GM12865 (cell line): ENCODE measurements at places on chromosomes 12 and 14.

GRCh38 chr14:97458255-97458654, 661.1 kb downstream of the VRK1 start:
- DNase-seq = no peak

GRCh38 chr12:52965337-52965731, 16.4 kb downstream of the KRT18 start:
- no peak for DNase-seq

- no peak for DNase-seq
Observed at GRCh38 chr12:11767029-11767724, 117.7 kb downstream of the ETV6 start.

DNA sequence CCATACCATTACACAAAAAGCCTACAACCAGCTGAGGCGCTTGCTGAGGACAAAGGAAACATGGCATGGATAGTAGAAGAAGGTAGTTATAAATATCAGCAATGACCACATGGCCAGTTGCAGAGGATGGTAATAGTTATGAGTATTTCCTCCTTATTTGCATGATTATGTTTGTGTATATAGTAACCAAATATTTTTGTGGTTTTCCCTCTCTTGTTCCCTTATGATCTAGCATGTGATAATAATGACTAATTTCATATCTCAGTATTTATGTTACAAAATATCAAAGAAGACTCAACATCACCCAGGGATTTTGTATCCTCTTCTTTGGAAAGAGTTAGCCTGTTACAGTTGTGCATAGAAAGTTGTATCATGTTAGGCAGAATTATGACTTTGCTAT, 13.5 kb upstream of the CATSPERB start:
- DNase-seq = no peak

DNA sequence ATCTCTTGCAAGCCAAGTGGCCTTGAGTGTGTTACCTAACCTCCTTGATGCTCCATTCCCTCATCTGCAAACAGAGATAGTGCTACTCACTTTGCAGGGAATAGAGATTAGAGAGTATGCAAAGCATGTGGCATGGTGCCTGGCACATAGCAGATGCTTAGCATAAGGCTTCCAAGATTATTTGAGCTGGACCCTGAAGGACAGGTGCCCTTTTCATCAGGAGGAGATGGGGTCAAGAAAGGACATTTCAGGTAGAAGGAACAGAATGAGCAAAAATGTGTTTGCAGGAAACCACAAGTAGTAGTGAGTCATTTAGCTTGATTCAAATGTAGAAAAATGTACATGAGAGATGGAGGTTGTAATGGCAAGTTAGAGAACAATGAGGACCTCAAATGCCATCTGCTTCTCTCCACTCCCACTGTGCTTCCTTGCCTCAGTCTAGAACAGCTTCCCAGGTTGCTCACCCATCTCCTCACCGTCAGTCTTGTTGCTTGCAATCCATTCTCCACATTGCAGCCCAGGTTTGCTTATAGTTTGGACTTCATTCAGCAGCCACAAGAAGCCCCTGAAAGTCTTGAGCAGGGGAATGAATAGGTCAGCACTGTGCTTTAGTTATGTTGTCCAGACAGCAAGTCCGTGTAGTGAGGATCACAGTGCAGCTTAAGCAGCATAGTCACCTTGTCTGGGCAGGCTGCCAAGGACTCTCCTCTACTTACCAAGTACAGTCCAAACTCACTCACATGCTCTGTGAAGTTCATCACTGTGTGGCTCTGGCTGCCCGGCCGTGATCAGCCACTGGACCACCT, 536.3 kb upstream of the CCDC196 start:
- peak; percentile 42 for DNase-seq

- no peak for DNase-seq
Observed at GRCh38 chr12:19245106-19245505, 115.6 kb downstream of the PLEKHA5 start.

DNA sequence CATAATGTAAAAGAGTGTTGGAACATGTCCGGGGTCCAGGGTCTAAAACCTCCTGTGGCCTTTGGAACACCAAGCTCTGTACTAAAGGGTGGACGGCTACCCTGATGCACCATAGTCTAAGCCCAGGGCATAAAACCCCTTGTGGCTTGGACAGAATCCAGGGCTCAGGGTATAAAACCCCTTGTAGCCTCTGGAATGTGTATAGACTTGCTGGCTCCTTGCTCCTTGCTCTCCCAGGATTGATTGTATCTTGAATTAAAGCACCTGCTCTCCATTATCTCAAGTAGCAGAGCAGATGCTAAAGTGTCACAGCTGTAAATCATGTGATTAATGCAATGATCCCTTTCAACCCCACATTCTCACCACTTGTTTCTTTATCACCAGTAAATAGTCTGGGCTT, 556.5 kb downstream of the LRFN5 start:
- DNase-seq = no peak

DNA sequence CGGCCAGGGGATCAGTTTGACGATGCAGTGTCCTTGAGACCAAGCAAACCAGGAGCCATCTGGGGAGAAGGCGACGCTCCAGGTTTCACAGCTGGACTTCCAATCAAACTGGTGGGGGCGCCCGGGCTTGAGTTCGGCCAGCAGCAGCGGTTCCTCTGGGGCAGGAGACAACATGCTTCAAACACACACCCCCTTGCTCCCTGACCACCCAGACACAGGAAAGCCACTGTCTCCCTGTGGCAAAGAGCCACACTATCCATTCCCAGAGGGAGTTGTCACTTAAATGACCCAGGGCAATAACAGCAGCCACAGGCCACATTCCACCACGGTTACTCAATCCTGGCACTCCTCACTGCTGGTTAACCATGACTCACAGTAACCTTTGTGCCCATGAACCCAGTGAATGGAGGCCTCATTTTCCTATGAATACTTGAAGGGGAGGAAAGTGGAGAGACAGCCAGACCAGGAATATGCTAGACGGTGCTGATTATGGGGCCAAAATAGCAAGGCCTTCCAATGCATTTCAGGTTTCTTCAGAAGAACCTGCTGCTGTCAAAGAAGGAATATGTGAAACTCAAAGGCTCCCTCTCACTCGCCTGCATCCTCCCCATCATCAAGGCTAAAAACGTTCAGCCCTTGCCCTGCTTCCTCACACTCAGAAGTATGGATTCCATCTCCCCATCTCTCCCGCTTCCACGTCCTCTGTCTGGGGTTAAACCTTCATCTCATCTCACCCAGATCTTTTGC, 8.5 kb downstream of the WSB2 start:
- DNase-seq = no peak

- DNase-seq = no peak
Observed at GRCh38 chr14:23568021-23568599, 519 bp upstream of the AP1G2 start.

DNA sequence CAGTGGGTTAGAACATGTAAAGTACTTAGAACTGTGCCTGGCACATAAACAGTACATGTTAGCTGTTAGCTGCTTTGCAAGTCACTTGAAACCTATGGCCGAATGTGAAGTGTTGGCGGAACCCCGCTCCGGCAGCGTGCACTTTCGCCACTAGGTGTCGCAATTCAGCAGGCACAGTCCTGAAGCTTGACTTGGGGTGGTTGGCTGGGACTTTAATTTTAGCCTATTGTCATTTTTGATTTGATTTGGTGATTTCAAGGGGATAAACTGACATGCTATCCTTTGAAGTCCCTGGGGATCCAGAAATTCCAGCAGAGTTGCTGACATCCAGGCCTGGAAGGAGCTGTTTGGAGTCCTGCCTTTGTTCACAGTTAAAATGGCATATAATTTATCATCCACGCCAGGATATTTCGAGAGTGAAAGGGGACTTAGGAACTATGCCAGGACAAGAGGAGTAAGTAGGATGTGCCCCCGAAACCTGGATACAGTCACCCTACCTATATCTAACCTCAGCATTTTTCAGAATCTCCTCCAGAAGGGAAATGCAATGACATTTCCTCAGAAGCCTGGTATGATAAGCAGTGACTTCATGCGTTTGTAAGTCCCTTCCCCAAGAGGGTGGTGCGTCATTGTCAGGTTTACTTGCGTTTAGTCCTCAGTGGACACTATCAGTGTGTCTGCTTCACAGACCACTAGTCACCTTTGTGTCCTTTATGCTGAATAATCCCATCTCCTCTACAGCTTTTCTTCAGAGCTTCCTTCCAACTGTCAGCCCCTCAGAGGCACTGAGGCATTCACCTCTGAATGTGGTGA, 3.5 kb upstream of the TSPAN9 start:
- DNase-seq = peak; percentile 88

DNA sequence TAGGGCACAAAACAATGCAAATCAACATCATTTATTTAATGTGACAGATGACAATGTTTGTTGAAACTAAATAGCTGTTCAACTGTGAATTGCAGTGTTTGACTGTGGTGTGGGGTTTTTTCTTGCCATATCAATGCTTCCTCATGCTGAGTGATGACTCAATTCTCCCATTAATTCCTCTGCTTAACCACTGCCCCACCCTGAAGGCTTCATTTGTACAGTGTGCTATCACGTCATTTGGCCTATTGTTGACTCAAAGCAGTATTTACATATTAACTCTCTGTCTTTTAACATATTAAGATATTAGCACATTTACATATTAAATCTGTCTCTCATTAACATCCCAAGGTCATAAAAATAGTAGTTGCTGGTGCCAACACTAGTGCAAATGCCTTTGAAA, 164.8 kb upstream of the NRXN3 start:
- DNase-seq = peak; percentile 61

DNA sequence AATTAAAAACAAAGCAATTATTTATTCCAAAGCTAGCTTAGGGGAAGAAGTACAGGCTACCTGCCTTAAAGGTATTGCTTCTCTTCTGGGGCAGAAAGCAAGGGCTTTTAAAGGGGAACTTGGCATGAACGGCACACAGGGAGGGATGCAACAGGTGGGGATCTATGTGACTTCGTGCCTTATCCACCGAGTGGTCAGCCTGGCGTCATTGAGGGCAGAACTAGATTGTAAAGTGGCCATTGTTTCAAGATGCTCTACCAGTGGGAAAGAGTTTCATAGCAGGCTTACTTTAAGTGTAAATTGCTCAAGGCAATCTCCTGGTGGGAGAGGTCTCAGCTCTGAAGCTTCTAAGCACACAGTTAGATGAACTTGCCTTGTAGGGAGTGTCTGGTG, 360.4 kb downstream of the ATP23 start:
- no peak for DNase-seq

GRCh38 chr14:102630881-102631280, 38.4 kb downstream of the RCOR1 start:
- no peak for DNase-seq

DNA sequence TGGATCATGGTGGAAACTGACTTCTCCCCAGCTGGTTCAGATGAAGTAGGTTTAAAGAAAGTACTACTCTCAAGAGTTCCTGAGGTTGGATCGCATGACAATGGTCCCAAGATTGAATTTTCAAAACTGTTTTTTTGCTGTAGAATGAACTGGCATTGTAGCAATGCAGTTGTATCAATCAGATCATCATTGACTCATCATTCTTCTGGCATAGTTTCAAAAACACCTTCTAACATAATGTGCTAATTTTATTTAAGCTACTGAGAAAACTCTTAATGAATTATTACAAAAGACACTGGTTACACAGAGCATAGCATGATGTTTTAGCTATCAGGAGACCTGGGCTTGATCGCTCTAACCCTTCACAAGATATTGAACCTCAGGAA, 384.5 kb upstream of the DCN start:
- no peak for DNase-seq

GRCh38 chr14:20801726-20802125, 918 bp downstream of the RNASE1 start:
- no peak for DNase-seq

DNA sequence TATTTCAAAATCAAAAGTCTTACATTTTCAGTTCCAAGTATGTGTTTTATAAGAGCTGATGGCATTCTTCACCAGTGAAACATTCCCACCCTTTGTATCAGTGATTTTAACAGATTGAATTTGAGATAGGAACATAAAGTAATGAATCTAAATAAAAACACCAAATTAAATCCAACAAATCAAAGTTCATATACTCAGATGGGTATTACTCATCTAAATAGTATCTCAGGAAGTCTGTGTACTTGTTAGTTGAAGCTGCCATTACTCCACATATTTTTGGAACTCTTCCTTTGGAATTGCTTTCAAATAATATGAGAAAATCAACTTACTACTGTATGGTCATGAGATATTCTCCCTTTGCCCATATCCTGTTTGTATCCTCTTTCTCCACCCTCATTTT, 89.1 kb downstream of the MIA2 start:
- DNase-seq = no peak

DNA sequence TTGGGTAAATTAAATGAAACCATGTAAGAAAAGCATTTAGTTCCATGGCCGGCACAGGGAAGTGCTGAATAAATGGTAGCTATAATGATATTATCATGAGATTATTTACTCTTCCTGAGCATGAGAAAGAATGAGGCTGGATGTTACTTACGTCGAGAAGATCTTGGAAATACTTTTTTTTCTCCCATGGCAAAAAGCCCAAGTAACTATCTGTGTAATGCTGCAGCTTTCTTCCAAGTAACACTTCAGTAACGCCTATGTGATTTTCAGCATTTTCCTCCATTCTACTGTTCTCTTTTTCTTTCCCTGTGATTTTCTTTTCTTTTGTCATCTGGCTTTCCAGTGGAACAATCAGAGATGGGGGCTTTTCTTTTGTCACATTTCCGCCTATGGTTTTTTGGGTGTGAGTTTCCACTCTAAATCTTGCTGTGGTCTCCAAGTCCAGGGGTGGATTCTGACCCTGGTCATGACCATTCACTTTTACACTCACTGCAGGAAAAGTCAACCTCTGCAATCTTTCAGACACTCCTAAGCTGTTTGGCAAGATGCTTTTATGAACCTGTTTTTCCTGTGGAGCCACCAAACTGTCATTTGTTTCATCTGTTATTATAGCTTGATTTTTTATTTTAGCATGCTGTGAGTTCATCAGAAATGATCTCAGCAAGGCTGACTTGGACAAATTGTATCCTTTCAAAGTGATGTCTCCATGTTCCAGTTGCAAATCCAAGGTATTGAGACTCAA, 25.0 kb upstream of the SYCP3 start:
- DNase-seq = no peak

DNA sequence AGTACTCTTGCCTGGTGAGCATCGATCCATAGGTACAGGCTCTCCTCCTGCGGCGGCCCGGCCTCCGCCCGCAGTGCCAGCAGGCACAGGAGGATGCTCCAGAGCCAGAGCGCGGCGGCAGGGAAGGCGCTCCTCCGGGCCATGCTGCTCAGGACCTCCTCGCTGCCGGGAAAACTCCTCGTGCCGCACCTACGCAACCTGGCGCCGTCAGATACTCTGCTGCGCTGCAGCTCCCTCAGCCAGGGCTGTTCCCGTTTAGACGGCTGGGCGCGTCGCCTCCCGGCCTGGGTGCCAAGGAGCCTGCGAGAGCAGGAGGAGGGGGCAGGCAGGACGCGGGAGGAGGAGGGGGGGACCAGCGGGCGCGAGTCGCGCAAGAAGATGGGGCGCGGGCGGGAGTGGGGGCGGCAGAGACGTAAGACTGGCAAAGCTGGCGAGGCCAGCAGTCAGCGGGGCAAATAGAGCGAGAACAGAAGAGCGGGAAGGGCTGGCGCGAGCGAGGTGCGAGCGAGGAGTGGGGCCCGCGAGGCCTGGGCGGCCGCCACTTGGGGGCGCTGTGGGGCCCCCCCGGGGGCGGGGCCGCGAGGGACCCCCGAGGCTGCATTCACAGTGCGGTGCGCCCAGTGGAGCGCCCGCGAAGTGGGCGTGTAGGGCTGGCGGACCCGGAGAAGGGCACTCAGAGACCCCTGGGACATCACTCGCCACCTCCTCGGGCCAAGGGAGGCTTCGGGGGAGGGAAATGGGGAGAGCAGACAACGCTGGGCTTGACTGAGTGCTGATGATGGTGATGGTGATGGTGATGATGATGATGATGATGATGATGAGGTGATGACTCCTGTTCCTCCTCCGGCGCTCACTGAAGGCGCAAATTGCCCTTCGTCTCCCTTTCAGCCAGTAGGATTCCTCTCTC, at the start of gene WIF1:
Gene WIF1, minus strand, starts transcription at position 257 of the 907 bp plus-strand sequence. Its CDS starts 114 bp downstream, at position 143.
- DNase-seq = peak; percentile 18
